ENCODE measurements at places on chromosomes 3 and 15.
A peak's percentile ranks its signal among the peaks of the same experiment; 100 is the strongest.

GRCh38 chr3:19644405-19644804 is 289.6 kb downstream of the EFHB start:
- DNase-seq, result no peak

GRCh38 chr3:43013743-43014155 is 34.6 kb downstream of the GASK1A start:
- no peak for DNase-seq

GRCh38 chr3:48140936-48141603 is 47.1 kb downstream of the CDC25A start:
- DNase-seq, result no peak

DNA sequence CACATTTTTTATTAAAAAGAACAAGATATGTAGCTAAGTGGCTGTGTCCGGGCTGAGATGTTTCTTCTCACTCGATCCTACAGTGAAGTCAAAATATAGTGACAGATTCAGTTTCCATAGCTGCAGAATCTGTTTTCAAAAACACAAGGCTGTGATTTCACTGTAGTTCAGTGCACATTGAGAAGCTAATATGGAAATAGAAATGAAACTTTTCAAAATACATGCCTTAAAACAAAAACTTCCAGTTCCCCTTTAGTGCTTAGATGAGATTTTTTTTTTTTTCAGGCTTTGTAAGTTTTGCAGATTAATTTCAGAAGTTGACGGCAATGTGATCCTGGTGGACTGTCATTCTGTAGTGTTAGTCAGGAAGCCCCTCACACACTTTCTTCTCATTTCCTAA is 23.8 kb upstream of the TRAK1 start:
- peak; percentile 39 for DNase-seq

DNA sequence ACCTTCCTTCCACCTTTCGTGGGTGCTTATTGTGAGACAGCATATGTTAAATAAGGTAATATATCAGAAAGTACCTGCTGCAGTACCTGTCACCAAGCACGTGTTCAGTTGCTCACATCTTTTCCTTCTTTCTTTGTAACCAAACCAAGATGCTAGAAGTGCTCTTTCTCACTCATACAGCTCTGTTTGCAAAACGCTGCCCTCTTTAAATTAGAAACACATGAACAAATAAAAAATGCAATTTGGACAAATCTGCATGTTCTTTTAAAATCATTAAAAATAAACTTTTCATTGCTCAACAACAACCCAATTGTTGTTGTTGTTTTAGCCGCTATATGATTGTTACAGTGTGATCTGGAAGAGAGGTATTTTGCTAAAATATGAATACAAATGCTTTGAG is 193.5 kb upstream of the ZBTB20 start:
- no peak for DNase-seq

Measured in bronchial epithelial cell (primary cell).